ENCODE measurements at places on chromosomes 11 and 22.
A peak's percentile ranks its signal among the peaks of the same experiment; 100 is the strongest.

DNA sequence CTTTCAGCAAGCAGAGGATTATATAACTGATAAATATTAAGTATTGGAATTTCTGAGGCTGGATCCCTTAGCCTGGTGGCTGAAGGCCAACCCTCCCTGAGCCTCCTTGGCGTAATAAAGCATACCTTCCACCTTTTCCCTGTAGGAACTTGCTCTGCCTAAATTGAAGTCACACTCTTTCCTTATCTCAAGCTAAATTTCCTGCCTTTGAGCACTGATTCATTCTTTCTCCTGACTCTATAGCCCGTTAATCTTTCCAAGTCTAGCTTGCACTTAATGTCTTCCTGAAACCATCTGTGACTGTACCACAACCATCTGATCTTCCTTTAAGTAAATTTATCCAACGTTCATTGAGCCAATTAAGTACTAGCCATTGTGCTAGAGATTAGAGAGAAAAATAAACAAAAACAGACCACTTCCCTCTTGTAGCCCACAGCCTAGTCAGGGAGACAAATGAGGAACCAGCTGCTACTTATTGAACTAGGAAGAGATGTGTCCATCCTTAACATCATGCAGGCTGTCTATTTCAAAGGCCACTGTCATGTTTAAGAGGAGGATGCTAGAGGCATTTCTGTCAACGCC is 62.9 kb downstream of the GRK3 start:
- DNase-seq = peak; percentile 25

DNA sequence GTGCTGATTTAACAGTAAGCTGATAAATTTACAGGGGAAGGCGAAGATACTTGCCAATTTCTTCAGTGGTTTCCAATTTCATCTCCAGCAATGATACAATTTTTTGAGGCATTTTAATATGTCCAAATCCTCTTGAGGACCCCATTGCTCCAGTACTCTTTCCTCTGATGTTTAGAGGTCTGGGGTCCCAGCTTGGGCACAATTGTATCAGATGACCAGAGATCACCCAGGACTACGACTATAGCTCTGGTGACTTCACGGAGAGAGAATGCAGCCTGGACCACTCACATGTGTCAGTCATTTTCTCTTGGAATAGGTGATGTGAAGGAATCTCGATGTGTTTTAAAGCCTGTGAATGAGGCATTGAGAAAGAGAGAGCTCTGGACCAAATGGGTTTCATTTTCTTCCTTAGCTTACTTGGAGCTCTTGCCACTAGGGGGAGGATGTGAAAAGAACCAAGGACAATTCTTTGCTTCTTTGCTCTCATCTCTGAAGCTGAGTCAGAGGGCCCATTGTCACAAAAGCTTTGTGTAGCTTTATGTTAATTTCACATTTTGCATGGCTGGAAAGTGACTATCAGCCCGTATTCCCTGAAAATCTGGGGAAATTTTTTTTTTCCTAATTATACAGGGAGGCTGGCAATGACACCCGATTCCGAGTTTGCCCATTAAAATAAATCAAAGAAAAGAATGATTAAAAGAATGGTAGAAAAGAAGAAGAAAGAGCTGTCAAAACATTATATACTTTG is 6.7 kb upstream of the CCDC90B start:
- DNase-seq = peak; percentile 21

- DNase-seq = peak; percentile 36
Measured at GRCh38 chr11:48043111-48043990, 63.0 kb downstream of the PTPRJ start.

DNA sequence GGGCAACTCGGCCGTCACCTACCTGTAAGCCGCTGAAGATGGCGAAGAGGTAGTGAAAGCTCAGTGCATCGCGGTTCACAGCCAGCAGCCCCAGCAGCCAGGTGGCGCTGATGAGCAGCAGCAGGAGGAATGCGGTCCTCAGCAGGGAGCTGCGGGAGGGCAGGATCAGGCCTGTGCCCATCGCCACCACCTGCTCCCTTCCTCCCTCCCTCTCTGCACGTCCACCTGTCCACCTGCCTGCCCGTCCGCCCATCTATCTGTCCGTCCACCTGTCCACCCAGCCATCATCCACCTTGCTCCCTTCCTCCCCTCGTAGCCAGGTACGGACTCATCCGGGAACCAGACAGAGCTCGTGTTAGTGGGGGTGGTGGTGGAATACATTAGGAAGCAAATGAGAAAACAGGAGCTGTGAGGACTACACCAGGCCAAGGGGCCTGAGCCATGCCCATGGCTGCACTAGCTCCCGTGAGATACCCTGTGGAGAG is 32.2 kb downstream of the TRMU start:
- DNase-seq = peak; percentile 48

GRCh38 chr11:12529793-12530192 is 144.4 kb upstream of the TEAD1 start:
- DNase-seq = no peak

DNA sequence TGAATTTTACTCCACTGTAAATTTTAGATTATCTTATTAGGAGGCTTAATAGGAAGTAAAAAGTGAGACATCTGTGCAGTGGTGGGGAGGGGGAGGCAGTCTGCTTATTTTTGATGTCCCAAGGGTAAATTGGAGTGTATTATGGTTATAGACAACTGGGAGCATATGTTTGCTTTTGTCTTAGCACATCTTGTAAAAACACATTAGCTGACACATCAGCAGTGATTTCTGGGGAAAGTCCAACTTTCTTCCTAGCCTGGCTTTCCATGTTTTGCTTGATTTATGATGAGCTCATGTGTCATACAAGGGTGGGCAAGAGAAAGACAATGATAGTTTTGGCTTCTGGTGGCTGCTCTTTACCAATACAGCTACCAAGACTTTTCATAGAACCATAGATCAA is 4.0 kb downstream of the ANO3 start:
- no peak for DNase-seq

DNA sequence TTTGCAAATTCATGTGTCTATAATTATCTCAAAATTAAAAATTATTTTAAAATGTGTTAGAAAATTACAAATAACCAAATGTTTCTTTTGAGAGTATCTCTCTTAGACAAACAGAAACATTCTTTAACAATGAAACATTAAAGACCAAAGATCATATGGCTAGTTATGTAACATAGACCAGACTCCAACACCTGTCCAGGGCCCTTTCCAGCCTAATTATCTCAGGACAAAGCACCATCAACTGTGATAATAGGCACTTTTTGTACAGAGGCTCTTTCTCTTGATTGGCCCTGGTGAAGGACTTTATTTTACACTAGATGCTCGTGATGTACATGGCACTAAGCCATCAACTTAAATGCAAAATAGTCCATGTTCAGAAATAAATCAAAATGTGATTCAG is 5.0 kb upstream of the PLEKHA7 start:
- DNase-seq = no peak

GRCh38 chr22:27980424-27981148 is 61.5 kb upstream of the PITPNB start:
- no peak for DNase-seq

- no peak for DNase-seq
Measured at GRCh38 chr11:22730319-22730718, 63.9 kb downstream of the GAS2 start.

- DNase-seq = no peak
Measured at GRCh38 chr22:27809226-27809603, 7.7 kb upstream of the MN1 start.

DNA sequence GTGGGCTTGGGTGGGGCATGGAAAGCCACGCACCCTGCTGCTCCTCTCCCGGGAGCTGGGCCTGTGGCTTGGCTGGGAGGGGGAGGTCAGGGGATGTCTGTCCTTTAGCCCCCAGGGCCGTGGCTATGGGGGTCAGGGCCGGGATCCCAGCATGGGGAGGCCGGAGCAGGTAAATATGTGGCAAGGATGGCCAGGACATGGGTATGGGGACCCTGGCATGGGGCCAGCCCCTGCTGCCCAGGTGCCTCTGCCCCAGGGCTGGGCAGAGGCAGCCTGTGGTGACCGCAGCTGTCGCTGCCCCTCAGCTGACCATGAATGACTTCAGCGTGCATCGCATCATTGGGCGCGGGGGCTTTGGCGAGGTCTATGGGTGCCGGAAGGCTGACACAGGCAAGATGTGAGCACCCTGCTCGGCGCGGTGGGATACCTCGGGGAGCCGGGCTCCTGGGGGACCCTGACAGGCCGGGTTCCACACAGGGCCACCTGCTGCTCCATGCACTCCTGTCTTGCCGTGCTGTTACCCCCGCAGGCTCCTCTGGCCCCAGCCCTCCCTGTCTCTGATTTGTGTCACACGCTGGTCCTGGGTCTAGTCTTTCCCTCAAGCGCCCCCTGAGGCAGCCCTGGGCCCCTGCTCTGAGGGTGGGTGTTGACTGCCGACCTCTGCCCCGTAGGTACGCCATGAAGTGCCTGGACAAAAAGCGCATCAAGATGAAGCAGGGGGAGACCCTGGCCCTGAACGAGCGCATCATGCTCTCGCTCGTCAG is 8.1 kb upstream of the ANKRD13D start:
- no peak for DNase-seq

DNA sequence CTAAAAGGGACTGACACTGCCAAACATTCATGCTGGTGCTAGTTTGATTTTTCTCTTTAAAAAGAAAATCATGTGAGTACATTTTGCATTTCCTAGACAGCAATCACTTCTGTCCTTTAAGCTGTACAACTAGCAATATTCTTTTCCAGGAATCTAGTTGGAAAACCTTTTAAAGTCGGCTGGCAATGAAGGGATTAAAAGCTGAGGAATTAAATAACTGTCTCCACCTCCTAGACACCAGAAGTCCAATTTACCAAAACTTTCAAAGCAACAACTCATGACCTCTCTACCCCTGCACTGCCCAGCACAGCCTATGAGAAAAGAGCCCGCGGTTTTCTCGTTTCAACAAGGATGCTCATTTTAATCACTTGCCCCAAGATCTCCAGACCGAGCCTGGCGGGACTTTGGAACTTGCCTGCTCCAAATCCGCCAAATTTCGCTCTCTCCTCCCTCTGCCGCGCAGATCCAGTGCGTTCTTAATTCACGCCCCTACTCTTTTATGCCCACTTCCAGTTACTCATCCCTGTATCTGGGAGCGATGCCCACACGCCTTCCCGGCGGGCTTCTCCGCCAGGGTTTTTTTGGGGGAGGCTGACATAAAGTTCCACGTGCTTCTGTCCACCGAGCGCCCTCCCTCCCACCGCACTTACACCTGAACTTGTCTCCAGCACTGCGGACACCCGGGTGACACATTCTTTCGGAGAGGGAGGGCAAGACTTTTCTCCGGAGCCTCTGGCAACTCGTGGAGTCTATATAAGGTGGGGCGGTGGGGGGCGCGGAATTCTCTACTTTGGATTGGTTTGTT is 2.5 kb downstream of the MPPED2 start:
- DNase-seq = no peak

DNA sequence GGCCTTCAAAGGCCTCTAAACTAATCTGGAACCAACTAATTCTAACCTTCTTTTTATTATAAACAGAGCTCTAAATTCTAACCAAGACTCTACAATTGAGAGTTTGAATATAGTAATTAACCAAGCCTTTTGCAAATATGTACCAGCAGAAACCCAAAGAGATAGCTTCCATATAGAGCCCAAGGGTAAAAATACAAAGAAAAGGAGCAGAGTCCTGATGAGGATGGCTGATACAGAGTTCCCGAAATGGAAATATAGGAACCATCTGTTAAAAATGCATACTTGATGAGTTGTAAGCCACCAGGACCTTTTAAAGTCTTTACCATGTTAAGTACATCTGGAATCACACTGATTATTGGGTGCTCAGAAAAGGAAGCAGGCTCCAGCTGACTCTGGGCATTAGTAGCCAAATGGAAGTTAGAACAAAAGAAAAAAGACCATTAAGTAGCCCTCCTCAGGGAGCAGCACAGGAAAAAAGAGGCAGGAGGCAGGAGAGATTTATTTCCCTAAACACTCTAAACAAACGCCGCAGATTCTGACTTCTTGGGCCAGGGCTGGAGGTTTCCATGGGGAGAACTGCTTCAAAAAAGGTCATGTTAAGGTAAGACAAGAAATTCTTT is 463.1 kb upstream of the FAT3 start:
- no peak for DNase-seq

GRCh38 chr11:3616721-3617460 is 24.9 kb downstream of the ART5 start:
- DNase-seq = no peak

GRCh38 chr11:117009905-117010605 is 88.2 kb downstream of the SIK3 start:
- no peak for DNase-seq

GRCh38 chr11:44774108-44774507 is 47.3 kb downstream of the TSPAN18 start:
- DNase-seq = no peak

DNA sequence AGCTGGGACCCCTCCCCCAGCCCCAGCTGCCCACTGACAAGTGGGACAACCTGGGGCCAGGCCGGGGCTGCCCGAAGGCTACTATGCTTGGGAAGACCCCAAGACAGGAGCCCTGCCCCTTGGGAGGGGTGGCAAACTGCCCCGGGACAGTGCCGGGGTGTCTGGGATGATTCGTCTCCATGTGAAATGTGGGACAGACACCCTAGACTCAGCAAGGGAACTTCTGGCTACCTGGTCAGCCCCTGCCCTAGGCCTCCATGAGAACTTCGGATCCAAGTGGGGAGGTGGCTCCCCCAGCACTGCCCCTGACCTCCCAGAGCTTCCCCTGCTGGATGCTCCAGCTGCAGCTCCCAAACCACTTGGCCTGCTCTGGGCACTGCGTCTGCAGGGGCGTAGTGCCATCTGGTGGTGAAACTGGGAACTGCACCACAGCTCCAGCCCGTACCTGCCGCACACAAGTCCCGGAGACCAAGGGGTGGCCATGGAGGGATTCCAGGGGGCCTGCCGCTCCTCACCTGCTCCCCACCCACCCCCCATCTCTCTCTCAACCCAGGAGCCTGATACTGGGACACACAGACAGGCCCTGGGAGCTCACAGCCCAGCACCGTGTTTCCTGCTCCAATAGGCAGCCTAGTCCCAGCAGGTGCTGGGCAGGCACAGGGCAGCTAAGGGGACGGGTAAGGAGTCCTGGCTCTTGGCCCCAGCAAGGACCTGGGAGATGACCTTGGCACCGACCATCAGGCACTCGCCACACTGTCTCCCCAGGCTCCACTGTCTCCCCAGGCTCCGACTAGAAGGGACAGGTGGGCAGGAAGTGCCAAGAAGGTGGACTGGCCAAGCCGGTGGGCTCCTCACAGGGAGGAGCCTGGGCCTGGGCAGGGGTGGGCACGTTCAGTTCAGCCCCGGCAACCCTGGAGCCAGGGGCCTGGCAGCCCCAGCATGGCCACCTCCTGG is 194.1 kb downstream of the IGLL1 start:
- DNase-seq = peak; percentile 87

DNA sequence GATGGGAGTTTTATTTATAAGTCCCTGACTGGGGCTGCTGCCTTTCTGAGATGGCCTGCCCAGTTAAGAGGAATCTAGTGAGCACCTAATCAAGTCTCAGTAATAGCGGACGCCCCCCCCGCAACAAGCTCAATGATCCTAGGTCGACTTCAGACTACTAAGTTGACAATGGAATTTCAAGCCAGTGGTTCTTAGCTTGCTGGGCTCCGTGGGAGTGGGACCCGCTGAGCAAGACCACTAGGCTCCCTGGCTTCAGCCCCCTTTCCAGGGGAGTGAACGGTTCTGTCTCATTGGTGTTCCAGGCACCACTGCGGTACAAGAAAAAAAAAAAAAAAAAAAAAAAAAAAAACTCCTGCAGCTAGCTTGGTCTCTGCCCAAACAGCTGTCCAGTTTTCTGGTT is 156.8 kb upstream of the CARD18 start:
- no peak for DNase-seq

GRCh38 chr11:67409781-67410368 is 5.6 kb upstream of the CARNS1 start:
- DNase-seq = no peak
